Gastroesophageal sphincter (tissue), 4 donors: ENCODE measurements at places on chromosomes 1 and 21.
A peak's percentile ranks its signal among the peaks of the same experiment; 100 is the strongest.

GRCh38 chr1:9842073-9842711 is 18.4 kb upstream of the CLSTN1 start:
- no peak for ATAC-seq

- peak; percentile 82 for ATAC-seq
Measured at GRCh38 chr1:184191181-184191621, 139.7 kb downstream of the TSEN15 start.

DNA sequence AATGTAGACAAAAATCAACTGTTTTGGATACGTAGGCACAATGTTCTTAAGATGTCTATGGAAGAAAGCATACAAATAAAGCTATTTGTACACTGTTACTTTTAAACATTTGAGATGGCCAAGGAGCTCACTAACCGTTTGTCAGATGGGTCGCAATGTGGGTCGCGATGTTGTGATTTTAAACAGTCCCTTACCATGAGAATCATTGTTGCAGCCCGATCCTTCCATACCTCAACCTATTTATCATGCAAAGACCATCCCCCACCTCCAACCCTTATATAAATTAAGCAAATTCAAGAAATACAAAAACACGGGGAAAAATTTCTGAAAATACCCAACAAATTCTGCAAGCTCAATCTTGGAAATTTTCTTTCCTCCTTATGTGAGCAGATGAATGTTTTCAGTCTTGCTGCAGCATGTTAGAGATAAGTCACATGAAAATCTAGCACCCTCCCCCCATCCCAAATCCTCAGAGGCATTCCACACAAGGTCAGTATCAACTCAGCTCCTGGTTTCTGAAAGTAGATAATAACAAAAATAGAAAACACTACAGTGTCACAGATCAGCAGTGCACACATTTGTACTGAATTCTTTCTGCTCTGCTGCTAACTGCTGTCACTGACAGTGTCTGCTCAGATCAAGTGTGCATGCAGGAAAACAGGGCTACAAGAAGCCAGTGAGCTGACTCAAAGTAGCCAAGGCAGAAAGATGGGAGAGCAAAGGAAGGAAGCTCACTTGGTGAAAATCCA is 92.9 kb upstream of the TTC39A start:
- no peak for ATAC-seq

DNA sequence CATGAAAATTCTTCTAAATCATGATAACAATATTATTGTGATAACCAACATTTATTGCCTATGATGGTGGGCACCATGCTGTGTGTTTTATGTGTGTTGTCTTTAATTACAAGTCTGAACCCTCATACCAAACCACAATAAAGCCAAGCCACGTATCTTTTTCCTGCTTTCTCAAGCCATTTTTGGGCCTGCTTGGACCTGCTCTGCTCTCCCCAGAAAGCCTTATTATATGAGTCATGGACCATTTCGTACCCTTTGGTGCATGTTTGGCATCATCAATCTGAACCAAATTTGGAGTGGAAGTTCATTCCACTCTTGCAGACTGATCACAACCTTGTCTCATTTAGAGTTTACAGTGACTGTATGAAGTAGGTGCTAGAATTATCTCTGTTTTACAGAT is 87.3 kb upstream of the CD53 start:
- ATAC-seq = no peak

DNA sequence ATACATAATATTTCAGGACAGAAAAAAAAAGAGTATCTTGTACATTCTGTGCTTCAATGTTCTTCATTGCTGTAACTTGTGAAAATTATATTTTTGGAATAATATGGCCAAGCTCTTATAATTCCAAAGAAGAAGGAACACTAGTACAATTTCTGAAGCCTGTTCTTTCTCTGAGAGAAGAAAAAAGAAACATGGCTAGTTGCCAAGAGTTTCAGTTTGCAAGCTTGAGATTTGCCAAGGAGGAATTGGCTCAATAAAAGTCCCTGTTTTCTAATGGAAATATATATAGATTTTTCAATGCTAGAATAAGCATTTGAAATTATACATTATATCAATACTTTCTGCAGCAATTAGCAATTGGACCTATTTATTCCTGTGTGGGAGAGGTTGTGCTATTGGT is 285.2 kb upstream of the NEGR1 start:
- ATAC-seq = no peak

GRCh38 chr1:1250786-1251284 is 4.3 kb upstream of the C1QTNF12 start:
- ATAC-seq = no peak

GRCh38 chr1:64881281-64881680 is 85.1 kb downstream of the JAK1 start:
- ATAC-seq = no peak

GRCh38 chr21:41444703-41445464 is 18.8 kb downstream of the MX1 start:
- ATAC-seq = no peak

- no peak for ATAC-seq
Measured at GRCh38 chr21:43194303-43195120, 25.7 kb downstream of the CRYAA start.

DNA sequence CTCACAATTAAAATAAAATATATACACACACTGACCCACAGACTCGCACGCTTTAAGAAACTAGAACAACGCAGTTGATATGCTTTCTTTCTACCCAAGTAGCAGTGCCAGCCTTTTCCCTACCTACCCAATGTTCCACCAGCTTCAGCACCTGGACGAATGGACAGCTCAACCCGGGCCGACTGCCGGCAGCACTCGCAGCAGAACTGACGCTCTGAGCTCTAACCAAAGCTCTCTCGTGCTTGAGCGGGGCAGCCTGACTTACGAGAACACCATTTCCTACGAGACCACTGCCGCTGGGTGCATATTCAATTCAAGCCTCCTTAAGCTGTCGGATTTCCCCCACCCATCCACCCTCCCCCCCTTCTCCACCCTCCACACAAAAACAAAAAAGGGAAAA is 127.4 kb upstream of the DPYD start:
- ATAC-seq = peak; percentile 65

DNA sequence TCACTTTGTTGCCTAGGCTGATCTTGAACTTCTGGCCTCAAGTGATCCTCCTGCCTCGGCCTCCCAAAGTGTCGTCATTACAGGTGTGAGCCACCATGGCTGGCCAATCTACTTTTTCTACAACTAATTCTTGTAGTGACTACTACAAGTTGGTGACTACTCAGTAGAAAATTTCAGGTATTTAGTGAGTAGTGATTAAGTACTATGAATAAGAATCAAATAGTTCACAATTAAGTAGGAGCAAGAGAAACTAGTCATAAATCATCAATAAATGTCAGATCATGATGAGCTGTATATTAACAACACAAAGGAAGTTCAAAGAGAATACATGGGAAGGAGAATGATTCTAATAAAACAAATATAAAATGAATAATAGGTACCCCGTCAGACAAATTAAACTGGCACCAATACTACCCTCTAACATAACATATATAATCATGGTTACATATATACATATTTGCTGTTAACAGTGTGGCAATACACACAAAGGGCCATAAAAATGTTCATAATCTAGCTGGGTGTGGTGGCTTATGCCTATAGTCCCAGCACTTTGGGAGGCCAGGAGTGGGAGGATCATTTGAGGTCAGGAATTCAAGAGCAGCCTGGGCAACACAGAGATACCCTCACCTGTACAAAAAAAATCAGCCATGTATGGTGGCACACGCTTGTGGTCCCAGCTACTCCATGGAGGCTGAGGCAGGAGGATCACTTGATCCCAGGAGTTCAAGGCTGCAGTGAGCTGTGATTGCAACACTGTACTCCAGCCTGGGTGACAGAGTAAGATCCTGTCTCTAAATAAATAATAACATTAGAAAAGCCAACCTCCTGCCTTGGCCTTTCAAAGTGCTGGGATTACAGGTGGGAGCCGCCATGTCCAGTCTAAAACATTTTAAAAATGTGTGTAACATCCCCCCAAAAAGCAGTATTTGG is 19.1 kb downstream of the YY1AP1 start:
- no peak for ATAC-seq

DNA sequence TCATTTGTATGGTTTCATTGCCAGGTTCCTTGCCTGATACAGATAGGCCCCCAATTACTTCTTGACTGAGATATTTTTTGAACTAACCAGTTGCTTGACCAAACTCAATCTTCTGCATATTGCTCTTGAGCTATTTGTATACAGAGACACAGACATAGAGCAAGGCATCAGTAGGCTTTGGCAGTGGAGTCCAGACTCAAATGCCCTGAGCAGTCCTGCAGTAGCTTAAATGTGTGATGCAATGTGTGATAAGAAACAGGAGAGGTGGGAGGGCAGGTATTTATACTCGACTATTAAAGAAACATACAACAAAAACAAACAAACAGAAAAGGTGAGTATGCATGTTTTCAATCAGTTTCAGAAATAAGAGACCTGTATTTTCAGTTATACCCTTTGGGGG is 197.9 kb upstream of the DAB1 start:
- ATAC-seq = no peak

DNA sequence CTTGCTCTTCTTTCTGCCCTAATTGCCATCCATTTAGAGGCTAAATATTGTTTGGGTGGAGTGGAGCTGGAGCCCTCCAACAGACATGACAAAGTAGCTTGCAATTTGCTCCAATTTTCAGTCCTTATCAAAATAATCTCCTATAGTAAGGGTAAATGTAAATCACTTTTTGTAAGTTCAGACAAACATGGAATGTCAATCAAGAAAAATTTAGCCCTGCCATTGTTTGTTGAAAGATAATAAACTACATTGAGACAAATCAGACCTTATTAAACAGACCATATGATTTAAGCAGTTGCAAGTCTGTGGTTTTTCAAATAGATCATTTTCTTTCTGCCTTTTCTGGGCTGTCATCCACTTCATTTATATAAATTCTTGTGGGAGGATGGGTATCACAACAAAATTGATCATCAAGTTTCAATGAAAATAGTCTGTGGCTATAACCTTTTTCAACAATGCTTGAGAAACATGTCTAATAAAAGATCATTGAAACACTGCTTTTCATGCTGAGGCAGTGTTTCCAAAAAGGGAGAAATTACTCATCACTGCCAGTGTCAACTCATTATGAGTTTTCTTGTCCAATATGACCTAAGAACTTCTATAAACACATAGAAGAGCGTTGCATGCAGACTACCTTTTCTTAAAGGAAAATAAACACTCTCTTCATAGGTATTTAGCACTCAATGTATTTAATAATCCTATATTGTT is 1152.0 kb upstream of the B3GALT2 start:
- ATAC-seq = no peak

DNA sequence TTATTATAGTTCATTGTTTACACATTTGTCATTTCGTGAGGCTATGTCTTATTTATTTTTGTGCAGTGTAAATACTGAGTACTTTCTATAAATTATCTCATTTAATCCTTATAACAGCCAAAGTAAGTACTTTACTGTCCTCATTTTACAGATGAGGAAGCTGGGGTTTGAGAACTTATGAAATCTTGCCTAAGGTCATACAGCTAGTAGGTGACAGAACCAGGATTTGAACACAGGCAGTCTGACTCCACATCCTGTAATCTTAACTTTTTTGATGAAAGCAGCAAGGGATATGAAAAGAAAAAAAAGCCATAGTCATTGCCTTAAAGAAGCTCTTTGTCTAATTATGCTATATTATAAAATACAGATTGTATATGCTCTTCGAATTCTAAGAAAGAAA is 107.1 kb upstream of the BMP8A start:
- ATAC-seq = no peak

- no peak for ATAC-seq
Measured at GRCh38 chr1:31976401-31976800, 37.3 kb upstream of the KHDRBS1 start.

- no peak for ATAC-seq
Measured at GRCh38 chr1:198681252-198681651, 42.4 kb downstream of the PTPRC start.

GRCh38 chr1:23020706-23021405 is 1.6 kb downstream of the KDM1A start:
- ATAC-seq = no peak

DNA sequence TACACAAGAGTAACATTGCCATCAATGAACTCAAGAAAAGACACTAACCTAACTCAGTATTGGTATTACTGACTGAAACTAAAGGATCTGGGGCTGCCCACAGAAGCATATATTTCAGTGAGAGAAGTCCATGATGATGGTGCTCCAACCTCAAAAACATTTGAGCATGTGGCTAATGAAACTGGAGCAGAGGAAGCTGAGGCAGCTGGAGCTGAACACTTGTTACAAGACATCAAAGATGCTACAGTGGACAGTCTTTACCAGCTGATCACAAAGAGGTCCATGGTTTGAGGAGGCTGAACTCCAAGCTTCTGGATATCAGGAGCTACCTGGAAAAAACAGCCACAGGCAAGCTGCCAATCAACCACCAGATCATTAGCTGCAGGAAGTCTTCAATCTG is 42.2 kb upstream of the TTC39A start:
- no peak for ATAC-seq

GRCh38 chr1:115296981-115297380 is 41.1 kb downstream of the NGF start:
- ATAC-seq = no peak

GRCh38 chr1:218482683-218483082 is 137.5 kb downstream of the TGFB2 start:
- ATAC-seq = peak; percentile 76

DNA sequence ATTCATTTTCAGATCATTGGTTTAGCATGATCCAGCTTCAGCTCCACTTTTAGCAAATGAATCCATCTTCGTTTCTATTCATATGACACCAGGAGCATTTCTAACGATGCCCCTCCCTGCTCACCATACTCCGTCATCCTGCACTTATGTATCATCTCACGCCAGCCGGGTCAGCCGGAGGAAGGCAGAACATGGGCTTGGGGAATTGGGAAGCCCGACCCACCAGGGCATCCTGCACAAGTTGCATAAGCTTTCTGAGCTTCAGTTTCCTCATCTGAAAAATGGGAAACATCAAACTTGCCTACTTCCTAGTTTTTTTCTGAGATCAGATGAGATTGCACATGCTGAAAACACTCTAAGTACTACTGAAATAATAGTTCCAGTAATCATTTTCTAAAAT is 194.7 kb downstream of the AK5 start:
- no peak for ATAC-seq
